ENCODE measurements at places on chromosomes 12 and 14.
A peak's percentile ranks its signal among the peaks of the same experiment; 100 is the strongest.

DNA sequence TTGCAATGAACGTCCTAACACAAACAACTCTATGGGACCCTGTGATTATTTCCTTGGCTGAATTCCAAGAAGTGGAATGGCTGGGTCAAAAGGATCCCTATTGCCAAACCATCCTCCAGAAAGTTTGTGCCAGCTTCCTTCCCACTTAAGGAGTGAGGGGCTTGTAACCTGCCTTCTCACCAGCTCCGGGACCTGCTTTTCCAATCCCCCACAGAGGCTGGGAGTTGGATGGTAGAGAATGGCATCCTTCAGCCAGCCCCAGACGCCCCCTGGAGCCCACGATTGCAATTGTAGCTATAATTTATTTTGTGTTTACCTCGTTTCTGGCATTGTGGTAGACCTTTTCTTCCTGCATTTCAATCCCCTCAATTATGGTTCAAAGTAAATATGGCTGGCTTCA lies 9.7 kb upstream of the ZDHHC22 start:
- H3K4me3 ChIP-seq: no peak overlapping the region
- H3K4me1 ChIP-seq: no peaks in the 10 kb centered on the region
- no peak overlapping the region for H3K27ac ChIP-seq

GRCh38 chr14:60642270-60643140 lies 6.8 kb downstream of the SIX1 start:
- peaks cover 28% of the 10 kb centered on the region for H3K4me1 ChIP-seq
- H3K4me3 ChIP-seq: peak overlapping the region; percentile 17
- H3K27me3 ChIP-seq: peaks cover 92% of the 10 kb centered on the region

DNA sequence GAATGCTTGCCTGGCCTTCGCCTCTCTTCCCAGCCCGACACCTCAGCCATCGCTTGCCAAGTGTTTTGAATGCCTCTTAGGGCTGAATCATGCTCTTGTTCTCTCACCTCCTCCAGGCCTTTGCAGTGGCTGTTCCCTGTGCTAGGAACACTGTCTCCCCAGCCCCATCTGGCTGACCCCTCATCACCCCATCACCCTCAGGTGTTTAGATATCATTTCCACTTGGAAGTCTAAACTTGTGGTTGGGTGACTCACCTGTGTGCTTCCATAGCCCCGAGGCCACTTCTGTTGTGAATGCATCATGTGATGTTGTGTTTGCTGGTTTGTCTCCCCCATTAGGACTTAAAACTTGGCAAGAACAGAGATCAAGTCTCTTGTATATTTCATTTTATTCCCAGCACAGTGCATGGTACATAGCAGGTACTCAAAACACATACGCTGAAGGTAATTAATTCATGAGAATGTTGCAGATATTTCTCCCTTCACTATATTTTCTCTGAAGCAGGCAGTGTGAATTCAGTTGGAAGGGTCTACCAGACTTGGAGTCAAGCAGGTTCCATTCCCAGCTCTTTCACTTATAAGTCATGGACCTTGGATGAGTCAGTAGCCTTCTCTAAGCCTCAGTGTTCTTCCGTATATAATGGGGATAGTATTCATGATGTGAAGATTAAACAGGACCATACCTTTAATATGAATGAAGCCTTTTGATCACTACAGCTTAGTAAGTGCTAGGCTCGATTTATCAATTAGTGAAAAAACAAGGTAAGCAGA lies 67.8 kb downstream of the HRK start:
- DNase-seq: no peak
- H3K27me3 ChIP-seq: no peaks in the 10 kb centered on the region
- H3K36me3 ChIP-seq: no peaks in the 10 kb centered on the region
- H3K27ac ChIP-seq: no peak overlapping the region
- H3K4me1 ChIP-seq: peaks cover 17% of the 10 kb centered on the region

DNA sequence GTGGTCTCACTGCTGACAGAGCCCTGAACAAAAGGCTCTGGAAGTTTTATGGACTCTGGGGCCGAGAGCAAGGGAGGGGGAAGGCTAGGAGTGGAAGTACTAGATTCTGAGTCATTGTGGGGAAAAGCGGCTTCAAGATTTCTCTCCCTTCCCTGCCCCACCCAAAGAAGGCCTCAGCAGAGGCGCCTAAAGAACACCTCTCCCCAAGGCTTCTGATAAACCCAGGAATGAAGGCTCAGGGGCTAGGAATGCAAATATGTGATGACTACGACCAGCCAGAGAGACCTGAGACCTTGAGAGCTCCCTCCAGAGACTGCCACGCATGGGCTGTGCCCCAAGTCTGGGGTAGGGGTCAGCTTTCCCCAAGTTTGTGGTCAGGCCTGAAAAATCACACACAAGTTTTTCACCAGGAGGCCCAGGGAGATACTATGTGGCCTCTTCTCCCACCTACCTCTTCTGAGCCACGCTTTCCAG lies 130.7 kb upstream of the HIF1A start:
- peaks cover 6% of the 10 kb centered on the region for H3K36me3 ChIP-seq
- H3K27me3 ChIP-seq: no peaks in the 10 kb centered on the region
- no peak for DNase-seq
- H3K27ac ChIP-seq: peak overlapping the region; percentile 37
- peaks cover 78% of the 10 kb centered on the region for H3K4me1 ChIP-seq

DNA sequence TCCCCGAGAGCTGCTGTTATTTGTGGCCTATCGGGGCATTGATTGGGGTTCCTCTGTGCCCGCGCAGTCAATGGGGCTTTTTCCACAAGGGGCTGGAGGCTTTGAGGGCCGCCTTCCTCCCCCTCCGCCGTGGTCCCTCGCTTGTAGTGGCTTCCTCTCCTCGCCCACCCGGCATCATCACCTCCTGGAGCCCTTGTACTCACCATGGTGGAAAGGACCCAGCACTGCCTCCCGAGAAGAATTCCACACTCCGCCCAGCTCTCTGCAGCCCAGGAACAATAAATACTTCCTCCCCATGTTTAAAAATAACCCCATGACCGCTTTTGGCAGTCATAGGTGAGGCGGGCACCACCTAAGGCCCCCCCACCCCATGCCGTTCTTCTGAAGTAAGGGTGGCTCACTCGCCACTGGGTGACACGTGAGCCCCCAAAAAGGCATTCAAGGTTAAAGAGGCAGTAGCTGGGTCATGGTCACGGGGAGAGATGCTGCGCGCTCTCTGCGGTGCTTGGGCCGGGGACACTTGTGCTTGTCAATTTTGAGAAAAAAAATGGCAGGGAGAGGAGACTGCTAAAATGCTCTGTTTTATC lies at the start of gene MYL2:
TSS of gene MYL2 (minus strand) at position 256 of the 587 bp plus-strand sequence. CDS start at position 206, 50 bp downstream.
- peaks cover 5% of the 10 kb centered on the region for H3K27me3 ChIP-seq
- no peak within 1 kb of the TSS for H3K27ac ChIP-seq
- no peak within 1 kb of the TSS for H3K4me3 ChIP-seq
- no peaks in the 10 kb centered on the region for H3K36me3 ChIP-seq

DNA sequence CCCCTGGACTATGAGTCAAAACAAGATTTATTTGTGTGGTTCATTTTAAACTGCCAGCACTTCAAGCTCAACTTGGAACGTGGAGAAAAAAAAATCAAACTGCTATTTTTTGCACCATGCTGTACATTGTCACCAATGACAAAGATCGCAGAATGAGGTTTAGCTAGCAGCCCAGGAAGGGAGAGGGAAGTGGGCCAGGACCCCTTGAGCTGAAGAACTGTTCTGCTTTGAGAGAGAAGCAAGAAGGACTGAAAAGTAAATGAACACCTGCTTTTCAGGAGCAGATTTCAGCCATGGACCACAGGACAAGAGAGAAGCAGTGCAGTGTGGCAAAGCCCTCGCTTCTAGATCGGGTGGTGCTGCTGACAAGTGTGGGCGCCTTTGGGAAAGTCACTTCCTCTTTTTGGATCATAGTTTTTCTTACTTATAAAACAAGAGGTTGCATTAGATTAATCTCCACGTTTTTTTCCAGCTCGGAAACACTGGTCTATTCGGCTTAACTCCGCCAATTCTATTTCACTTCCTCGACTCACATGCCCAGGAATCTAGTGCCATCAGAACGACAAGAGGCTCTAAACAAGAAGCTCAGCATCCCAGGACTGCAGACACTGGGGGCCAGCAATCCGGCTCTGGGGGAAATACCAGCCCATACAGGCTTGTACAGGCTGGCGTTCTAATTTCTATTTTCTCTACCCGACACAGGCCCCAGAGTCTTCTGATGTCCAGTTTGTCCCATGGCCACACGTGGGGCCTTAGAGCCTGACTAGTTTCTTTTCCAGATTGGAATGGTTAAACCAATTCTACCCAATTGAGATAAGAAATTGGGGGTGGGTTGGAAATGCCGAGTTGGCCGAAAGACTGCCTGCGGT lies 129.9 kb downstream of the CRACR2A start:
- H3K36me3 ChIP-seq: peaks cover 32% of the 10 kb centered on the region
- no peak for DNase-seq
- H3K4me1 ChIP-seq: no peaks in the 10 kb centered on the region
- H3K27me3 ChIP-seq: no peaks in the 10 kb centered on the region
- H3K27ac ChIP-seq: no peak overlapping the region
- no peak overlapping the region for H3K4me3 ChIP-seq

DNA sequence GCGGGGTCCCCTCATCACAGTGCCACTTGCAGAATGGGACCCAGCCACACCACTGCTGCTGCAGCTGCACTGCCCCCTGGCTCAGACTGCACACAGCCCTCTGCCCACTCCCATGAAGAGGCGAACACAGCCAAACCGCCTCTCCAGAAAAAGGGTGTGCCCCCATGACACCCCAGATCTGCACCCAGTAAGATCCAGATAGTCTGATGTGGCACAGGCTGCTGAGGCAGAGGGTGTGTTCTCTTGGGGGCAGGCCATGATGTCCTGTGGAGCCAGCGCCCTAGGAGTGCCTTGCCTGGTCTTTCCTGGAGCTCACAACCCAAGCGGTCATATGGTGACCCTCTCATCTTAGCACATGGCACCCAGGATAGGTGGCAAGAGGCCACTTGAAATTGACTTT lies 44.4 kb downstream of the SLC8B1 start:
- no peak overlapping the region for H3K27ac ChIP-seq
- DNase-seq: no peak
- no peaks in the 10 kb centered on the region for H3K27me3 ChIP-seq
- H3K36me3 ChIP-seq: peaks cover 8% of the 10 kb centered on the region
- no peaks in the 10 kb centered on the region for H3K4me1 ChIP-seq

GRCh38 chr12:6553051-6553868 lies 2.6 kb downstream of the IFFO1 start:
- H3K4me3 ChIP-seq: peak overlapping the region; percentile 94
- no peak for DNase-seq
- H3K27me3 ChIP-seq: no peaks in the 10 kb centered on the region
- peaks cover 12% of the 10 kb centered on the region for H3K36me3 ChIP-seq
- H3K4me1 ChIP-seq: peaks cover 43% of the 10 kb centered on the region
- H3K27ac ChIP-seq: no peak overlapping the region

- DNase-seq: no peak
- no peak overlapping the region for H3K4me3 ChIP-seq
- H3K4me1 ChIP-seq: no peaks in the 10 kb centered on the region
Measured at GRCh38 chr12:121326996-121327674, 25.1 kb downstream of the ANAPC5 start.

DNA sequence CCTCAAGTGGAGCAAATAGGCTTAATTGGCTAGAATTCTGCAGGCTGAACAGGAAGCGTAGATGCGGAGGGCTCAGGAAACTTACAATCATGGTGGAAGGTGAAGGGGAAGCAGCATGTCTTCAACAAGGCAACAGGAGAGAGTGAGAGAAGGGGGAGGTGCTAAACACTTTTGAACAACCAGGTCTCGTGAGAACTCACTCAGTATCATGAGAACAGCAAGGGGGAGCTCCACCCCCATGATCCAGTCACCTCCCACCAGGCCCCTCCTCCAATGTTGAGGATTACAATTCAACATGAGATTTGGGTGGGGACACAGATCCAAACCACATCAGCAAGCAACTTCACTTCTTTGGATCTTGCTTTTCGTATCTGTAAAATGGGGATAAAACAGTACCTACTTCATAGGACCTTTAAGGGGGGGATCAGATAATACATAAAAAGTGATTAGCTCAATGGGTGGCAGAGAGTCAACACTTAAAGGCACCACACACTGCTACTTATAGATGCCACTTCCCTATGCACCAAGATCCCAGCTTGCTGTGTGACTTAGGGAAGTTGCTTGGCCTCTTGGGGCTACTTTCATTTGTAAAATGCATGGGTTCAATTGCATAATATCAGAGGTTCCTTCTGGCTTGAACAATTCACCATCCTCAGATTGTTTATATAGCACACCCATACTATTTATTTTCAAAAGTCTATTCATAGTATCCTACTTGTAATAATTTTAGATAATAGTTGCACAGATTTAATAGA lies 184.8 kb upstream of the RPH3A start:
- no peak for DNase-seq
- H3K27me3 ChIP-seq: peaks cover 21% of the 10 kb centered on the region
- H3K4me1 ChIP-seq: no peaks in the 10 kb centered on the region
- H3K27ac ChIP-seq: no peak overlapping the region
- no peak overlapping the region for H3K4me3 ChIP-seq

DNA sequence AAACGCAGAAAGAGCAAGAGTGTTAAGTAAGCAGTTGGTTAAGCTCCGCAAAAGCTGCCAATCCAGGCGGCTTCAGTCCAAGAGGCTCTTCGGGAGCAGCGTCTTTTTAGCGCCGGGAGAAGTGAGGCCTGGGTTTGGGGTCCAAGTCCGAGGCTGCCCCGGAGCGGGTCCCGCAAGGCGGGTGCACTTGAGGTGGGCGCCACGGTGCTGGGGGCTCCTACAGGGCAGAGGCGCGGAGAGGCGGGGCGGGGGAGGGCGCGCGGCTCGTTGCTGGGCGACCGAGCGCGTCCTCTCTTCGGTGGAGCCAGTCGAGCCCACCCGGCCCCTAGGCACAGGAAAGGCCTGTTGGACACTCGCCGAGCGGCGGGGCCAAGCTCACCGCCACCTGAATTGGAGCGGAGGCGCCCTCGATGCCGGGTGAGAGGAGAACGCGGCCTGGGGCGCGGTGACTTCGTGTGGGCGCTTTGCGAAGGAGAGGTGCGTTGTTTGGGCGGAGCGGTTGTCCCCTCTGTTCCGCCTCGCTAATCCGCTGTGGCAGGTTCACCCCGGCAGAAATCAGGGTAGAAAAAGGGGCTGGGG lies 15.6 kb downstream of the TTC6 start:
- H3K27ac ChIP-seq: no peak overlapping the region
- no peaks in the 10 kb centered on the region for H3K4me1 ChIP-seq
- H3K4me3 ChIP-seq: no peak overlapping the region
- H3K27me3 ChIP-seq: peaks cover 24% of the 10 kb centered on the region
- H3K36me3 ChIP-seq: peaks cover 2% of the 10 kb centered on the region

GRCh38 chr14:91839749-91840148 lies 27.6 kb downstream of the TC2N start:
- DNase-seq: no peak
- H3K36me3 ChIP-seq: no peaks in the 10 kb centered on the region
- H3K4me1 ChIP-seq: peaks cover 66% of the 10 kb centered on the region
- H3K27ac ChIP-seq: no peak overlapping the region

DNA sequence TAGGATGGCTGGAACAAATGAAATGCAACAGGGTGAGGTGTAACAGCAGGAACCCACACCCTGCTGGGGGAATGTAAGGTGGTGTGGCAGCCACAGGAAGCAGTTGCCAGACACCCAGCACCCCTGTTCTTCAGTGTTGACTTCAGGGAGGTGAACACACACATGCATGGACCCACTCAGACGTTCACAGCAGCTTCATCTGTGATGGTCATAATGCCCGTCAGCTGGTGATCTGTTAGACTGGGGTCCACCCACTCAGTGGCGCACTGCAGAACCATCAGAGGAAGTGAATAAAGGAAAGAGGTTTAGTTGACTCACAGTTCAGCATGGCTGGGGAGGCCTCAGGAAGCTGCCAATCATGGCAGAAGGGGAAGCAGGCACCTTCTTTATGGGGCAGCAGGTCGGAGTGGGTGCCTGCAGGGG lies 22.7 kb upstream of the TEX22 start:
- H3K27me3 ChIP-seq: no peaks in the 10 kb centered on the region
- DNase-seq: peak; percentile 66
- peak overlapping the region; percentile 19 for H3K4me3 ChIP-seq
- H3K36me3 ChIP-seq: no peaks in the 10 kb centered on the region

All from activated naive CD8-positive, alpha-beta T cell treated with anti-CD3 and anti-CD28 coated beads, Interleukin-2, amount 50 U/mL, for 24 hours (primary cell).